ENCODE measurements at places on chromosomes 12 and 14. TPM values are rescaled to one million over a fixed set of nuclear protein-coding genes. Genes with fewer than 3 reads are reported as not detected.
A peak's percentile ranks its signal among the peaks of the same experiment; 100 is the strongest.

Gene TAS2R13
- total RNA-seq, result 2.0 TPM

Gene KRT83
- not detected for total RNA-seq

Gene TPPP2
- not detected for total RNA-seq

DNA sequence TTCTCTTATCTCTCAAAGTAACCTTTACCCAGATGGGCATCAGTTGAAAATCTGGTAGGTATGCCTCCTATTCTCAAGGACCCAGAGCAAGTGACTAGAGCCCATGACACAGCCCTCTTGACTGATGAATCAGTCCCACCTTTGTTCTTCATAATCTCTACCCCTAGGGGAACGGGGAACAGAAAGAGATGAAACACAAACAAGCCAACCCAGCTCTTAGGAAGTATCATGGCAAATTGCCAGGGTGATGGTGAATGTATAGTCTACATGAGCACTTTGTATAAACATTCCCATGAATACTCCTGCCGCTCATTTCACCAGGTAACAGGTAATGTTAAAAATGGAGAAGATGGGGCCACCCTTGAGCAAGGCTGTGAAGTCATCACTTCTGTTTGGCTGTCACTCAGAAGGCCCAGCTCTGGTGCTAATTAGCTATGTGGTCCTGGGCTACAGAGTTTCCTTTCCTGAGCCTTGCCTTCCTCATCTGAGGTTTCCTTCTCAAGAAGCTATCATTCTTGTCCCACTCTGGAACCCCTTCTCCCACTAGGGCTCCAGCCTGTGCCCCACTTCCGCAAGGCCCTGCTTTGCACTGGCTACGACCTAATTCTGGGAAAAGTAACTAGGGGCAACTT lies 161.7 kb downstream of the ANO2 start:
- H3K4me1 ChIP-seq, result no peaks in the 10 kb centered on the region
- no peaks in the 10 kb centered on the region for H3K27me3 ChIP-seq
- H3K4me3 ChIP-seq, result no peak overlapping the region
- H3K27ac ChIP-seq, result no peak overlapping the region

Gene RAPGEF3
- total RNA-seq, result 0.81 TPM

Gene MYRFL
- total RNA-seq, result not detected

Gene COCH
- total RNA-seq, result 29.0 TPM

Gene ACSS3
- 3.6 TPM for total RNA-seq

DNA sequence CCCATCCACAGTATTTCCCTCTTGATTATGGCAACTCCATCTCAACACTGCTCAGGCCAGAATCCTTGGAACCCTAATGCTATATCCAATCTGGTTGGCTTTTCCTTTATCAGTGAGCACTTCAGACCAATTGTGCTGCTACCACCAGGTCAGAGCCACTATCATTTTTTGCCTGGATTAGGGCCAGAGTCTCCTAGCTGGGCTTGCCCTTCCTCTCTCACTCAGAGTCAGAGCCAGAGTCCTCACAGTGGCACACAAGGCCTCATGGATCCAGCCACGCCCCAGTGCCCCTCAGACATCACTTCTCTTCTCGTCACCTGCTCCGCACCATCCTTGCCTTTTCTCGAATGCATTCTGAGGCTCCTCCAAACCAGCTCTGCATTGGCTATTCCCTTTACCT lies 211.1 kb downstream of the ANO6 start:
- no peak overlapping the region for H3K27ac ChIP-seq
- H3K4me1 ChIP-seq, result peaks cover 23% of the 10 kb centered on the region
- H3K27me3 ChIP-seq, result no peaks in the 10 kb centered on the region
- peaks cover 5% of the 10 kb centered on the region for H3K36me3 ChIP-seq
- H3K4me3 ChIP-seq, result no peak overlapping the region
- no peak for DNase-seq

Gene SERPINA10
- total RNA-seq, result not detected

Gene GLT8D2
- total RNA-seq, result not detected

- H3K4me1 ChIP-seq, result peaks cover 4% of the 10 kb centered on the region
- peaks cover 14% of the 10 kb centered on the region for H3K27me3 ChIP-seq
- H3K36me3 ChIP-seq, result no peaks in the 10 kb centered on the region
- H3K4me3 ChIP-seq, result no peak overlapping the region
These were observed 74.4 kb upstream of the FBRSL1 start for GRCh38 chr12:132415327-132416120.

- no peaks in the 10 kb centered on the region for H3K27me3 ChIP-seq
- no peak for DNase-seq
- H3K27ac ChIP-seq, result no peak overlapping the region
- H3K4me1 ChIP-seq, result peaks cover 9% of the 10 kb centered on the region
- H3K4me3 ChIP-seq, result no peak overlapping the region
These were observed 87.5 kb downstream of the FUT8 start for GRCh38 chr14:65500075-65500474.

GRCh38 chr14:59629444-59630287 lies 53.1 kb upstream of the CCDC175 start:
- H3K4me1 ChIP-seq, result peaks cover 13% of the 10 kb centered on the region
- H3K27me3 ChIP-seq, result peaks cover 5% of the 10 kb centered on the region
- peak overlapping the region; percentile 99 for H3K27ac ChIP-seq
- no peak for DNase-seq

Gene SOX5
- total RNA-seq, result 118 TPM

GRCh38 chr12:47021298-47021697 lies 58.1 kb upstream of the PCED1B start:
- H3K4me1 ChIP-seq, result no peaks in the 10 kb centered on the region
- DNase-seq, result no peak
- peak overlapping the region; percentile 52 for H3K27ac ChIP-seq
- no peak overlapping the region for H3K4me3 ChIP-seq
- H3K27me3 ChIP-seq, result no peaks in the 10 kb centered on the region

- no peaks in the 10 kb centered on the region for H3K36me3 ChIP-seq
- no peak overlapping the region for H3K27ac ChIP-seq
- H3K4me1 ChIP-seq, result no peaks in the 10 kb centered on the region
- no peaks in the 10 kb centered on the region for H3K27me3 ChIP-seq
- no peak for DNase-seq
- no peak overlapping the region for H3K4me3 ChIP-seq
These were observed 102.0 kb downstream of the PEBP1 start for GRCh38 chr12:118237908-118238307.

GRCh38 chr12:115672086-115672485 lies 605.4 kb downstream of the MED13L start:
- H3K4me1 ChIP-seq, result no peaks in the 10 kb centered on the region
- peaks cover 2% of the 10 kb centered on the region for H3K27me3 ChIP-seq
- no peak for DNase-seq
- H3K36me3 ChIP-seq, result no peaks in the 10 kb centered on the region
- no peak overlapping the region for H3K4me3 ChIP-seq

DNA sequence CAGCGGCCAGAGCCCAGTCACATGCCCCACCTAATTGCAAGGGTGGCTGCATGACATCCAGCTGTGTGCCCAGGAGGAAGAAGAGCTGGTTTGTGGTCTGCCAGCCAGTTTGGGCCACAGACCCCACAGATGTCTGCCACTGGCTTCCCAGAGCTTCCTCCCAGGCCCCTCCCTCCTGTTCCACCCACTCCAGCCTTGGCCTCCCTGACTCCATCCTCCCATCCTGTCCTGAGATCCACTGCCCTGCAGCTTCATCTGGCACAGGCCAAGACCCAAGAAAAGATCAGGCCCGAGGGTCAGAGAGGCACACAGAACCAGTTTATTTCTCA lies 5.9 kb downstream of the NGB start:
- no peak overlapping the region for H3K4me3 ChIP-seq
- peaks cover 22% of the 10 kb centered on the region for H3K27me3 ChIP-seq
- peaks cover 5% of the 10 kb centered on the region for H3K36me3 ChIP-seq

GRCh38 chr14:69263364-69263763 lies 3.4 kb downstream of the GALNT16 start:
- peak; percentile 70 for DNase-seq
- H3K27ac ChIP-seq, result peak overlapping the region; percentile 57
- H3K36me3 ChIP-seq, result peaks cover 5% of the 10 kb centered on the region
- H3K27me3 ChIP-seq, result peaks cover 17% of the 10 kb centered on the region
- H3K4me1 ChIP-seq, result peaks cover 42% of the 10 kb centered on the region

DNA sequence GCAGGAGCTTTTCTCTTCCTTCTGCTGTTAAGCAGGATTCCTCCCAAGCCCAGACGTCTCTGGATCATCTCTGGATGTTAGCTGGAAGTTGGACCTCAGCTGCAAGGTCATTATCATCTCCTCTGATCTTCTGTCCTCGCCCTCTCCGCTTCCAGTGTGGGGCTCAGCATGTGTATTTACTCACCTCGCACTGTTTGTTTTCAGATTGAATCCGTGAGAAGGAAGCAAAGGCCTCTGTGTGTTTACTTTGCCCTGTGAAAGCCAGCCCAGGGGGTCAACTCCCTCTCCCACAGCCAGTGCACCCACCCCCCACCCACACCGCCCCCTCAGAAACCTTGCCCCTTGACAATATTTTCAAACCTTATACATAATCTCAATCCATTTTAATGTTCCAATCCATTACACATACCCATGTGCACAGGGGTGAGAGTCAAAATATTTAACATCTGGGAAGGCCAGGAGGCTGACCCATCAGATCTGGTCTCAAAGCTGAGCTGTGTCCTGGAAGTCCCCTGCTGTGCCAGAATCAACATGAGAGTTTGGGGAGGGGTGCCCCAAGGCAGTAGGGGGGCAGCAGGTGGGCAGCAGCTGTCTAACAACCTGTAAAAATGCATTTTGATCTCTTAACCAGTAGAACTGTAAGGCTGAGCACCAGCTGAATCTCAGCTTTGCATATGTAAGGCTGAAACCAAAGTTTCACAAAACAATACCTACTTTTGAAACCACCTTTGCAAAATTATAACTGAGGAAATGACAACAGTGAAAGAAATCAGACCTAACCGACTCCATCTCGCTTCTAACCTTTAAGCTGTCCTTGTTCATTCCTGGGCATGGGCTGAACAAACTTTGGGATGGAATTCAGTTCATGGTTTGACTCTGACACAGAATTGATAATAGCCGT lies 157.9 kb downstream of the ZNF664 start:
- no peak for DNase-seq
- H3K27me3 ChIP-seq, result peaks cover 2% of the 10 kb centered on the region
- no peaks in the 10 kb centered on the region for H3K36me3 ChIP-seq
- H3K27ac ChIP-seq, result no peak overlapping the region

Gene MANSC1
- total RNA-seq, result 2.0 TPM

Gene GLT1D1
- 4.4 TPM for total RNA-seq

Data from glutamatergic neuron (in vitro differentiated cells).